Upper lobe of right lung (tissue), 1 donor: ENCODE measurements at places on chromosomes 4 and X. TPM values are rescaled to one million over a fixed set of nuclear protein-coding genes. Genes with fewer than 3 reads are reported as not detected.

MSN gene
- 462 TPM for total RNA-seq

DNA sequence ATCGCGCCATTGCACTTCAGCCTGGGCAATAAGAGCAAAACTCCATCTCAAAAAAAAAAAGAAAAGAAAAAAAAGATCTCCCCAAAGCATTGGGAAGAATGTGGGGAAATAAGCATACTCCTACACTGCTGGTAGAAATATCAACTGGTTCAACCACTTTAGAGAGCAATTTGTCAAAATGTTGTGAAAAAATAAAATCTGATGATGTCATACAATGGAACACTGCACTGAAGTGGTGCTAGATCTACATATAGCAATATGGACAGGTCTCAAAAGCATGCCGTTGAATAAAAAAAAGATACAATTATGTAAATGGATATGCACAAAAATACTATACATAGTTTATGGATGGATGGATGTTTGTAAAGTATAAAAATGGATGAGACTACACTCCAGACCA is 18.3 kb upstream of the HUWE1 start:
- DNase-seq: no peak

- DNase-seq: no peak
Observed at GRCh38 chrX:84175958-84176357, 12.0 kb downstream of the RPS6KA6 start.

DNA sequence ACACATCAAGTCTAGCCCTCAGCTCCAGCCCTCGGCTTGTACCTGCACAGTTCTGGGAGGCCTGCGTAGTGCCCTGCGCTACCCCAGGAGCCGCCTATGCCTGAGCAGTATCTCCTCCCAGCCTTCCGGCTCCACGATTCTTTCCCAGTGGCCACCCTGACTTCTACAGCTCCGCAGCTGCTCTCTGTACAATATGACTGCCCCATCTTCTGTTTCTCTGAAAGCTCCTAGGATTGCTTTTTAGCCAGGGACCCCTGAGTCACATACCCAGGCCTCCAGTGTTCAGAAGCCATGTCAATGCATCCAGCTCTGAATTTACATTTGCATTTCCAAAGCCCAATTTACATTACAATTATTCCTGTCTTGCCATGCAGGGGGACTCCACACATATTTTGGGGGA is 135.5 kb downstream of the PJA1 start:
- DNase-seq: no peak

- no peak for DNase-seq
Observed at GRCh38 chrX:11138498-11139390, 27.6 kb downstream of the HCCS start.

DNA sequence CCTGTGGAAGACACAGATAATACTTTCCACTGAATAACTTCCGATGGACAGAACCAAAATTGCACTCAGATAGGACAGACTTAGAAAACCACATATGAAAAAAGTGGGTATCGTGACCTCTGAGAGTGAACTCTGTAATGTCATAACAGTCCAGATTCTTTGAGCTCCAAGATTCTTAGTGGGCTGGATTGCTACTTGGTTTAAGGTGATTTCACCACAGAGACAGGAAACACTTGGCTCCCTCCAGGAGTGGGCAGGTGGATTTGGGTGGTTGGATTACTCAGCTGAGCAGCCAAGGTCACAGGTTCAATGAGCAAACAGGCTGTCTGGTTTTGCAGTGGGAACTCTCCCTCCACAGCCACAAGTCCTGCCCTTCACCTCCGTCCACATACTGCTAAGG is 126.0 kb downstream of the AFAP1 start:
- DNase-seq: no peak

DNA sequence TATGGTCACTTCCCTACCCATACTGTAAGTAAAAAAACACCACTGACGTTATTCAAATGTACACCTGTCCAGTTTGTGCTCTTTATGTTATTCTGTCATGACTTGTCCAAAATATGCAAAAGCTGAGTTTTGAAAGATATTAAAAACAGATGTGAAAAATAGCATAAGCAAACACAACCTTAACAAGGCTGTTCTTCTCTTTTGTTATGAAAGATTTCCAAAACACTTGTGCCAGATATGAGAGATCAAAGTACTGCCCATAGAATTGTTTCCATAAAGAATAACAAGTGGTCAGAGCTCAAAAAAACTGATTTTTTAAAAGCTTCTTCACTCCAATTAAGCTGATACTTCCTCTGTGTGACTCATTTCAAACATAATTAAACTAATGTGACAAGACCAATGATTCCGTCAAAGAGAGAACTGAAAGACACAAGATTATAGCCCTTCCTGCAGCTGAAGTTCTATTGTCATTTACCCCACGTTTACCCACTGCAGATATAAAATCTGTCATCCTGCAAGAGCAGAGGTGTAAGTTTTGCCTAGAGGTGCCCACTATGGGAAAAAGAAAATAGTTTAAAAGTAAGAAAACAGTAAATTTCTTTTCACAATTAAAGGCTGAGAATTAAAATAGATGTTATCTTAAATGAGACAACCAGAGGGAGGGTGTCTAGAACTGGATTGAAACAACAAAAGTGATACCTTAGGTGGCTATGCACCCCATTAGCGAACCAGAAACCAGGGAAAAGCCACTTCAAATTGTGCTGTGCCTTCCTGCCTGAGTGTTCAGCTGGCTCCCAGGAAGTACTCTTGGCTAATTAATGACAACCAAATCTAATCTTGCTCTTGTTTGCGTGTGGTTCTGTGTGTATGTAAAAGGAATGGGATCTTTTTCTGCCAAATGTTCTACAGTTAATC is 30.1 kb downstream of the RASSF6 start:
- DNase-seq: no peak

DNA sequence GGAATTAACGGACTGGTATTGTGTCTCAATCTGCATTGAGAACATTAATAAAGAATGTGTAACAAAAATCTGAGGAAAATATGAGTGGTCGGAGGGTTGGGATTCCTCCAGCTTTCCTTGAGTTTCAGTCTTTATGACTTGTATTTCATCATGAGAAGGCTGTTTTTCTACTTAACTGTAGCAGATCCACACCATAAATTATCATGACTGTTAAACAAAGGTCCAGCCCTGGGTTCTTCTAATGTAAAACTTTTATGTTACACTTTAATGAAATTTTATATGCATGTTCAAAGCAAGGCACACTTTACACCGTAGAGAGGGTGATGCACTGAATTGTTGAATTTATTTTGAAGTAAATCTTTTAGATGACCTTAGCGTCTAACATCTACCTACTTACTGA is 7.0 kb downstream of the AFF2 start:
- no peak for DNase-seq
